Fibroblast of villous mesenchyme (primary cell): ENCODE measurements at places on chromosomes 13 and 19. TPM values are rescaled to one million over a fixed set of nuclear protein-coding genes. Genes with fewer than 3 reads are reported as not detected.

GRCh38 chr13:46150134-46150693, 31.8 kb downstream of the LCP1 start:
- no peak for DNase-seq

CGB1 gene
- not detected in 2 replicates for total RNA-seq

DNA sequence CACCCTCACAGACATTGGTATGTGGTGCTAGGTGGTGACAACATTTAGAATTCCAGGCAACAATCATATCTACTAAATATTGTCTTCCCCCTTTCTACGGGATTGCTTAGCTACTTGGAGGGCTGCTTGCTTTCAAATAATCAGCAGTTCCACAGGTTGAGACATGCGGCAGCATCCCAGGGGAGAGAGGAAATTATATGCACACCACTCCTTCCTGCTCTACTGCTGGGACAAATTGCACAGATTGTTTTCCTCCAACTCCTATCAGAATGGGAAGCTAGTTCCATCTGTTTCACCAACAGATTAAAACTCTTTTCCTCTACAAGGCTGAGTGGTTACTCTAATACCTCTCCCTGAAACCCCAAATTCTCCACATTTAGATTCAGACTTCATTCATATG, 275.4 kb downstream of the DNAJC15 start:
- DNase-seq = no peak

DNA sequence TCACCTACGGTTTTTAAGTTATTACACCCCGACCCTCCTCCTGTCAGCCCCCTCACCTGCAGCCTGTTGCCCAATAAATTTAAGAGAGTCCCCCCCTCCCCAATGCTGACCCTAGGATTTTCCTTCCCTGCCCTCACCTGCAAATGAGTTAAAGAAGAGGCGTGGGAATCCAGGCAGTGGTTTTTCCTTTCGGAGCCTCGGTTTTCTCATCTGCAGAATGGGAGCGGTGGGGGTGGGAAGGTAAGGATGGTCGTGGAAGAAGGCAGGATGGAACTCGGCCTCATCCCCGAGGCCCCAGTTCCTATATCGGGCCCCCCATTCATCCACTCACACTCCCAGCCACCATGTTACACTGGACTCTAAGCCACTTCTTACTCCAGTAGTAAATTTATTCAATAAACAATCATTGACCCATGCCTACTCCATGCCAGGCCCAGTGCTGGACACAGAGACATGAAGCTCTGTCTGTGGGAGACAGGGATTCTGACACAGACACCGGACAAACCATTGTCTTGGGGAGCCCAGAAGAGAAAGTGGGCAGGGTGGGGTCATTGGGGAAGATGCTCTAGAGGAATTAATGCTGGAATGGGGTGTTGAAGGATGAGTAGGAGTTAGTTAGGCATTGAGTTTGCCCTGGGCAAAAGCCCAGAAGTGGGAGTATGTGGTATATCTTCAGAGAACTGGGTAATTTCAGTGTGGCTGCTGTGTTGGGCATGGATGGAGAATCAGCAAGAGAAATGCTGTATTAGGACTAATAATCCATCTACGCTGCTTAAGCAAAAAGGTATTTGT, 19.2 kb downstream of the CKM start:
- no peak for DNase-seq
